H1 (cell line): ENCODE measurements at places on chromosomes 12 and 14.
A peak's percentile ranks its signal among the peaks of the same experiment; 100 is the strongest.

GRCh38 chr12:109492371-109492770 lies 14.9 kb downstream of the UBE3B start:
- no peak for DNase-seq

GRCh38 chr12:46207644-46208043 lies 61.2 kb downstream of the SLC38A1 start:
- no peak for DNase-seq

DNA sequence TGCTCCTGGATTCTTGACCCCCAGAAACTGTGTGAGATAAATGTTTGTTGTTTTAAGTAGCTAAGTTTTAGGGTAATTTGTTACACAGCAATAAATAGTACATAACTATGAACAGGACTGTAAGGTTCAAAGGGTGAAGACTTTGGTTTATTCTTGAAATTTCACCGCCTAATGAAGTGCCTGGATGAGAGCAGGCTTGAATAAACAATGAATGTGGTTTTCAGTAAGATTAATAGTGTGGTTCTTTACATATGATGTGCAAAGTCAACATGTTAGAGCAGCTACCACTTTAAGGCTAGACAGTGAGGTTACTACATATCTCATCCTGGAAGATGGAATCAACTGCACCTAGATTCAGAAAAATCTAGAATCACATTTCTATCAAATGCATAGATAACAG lies 145.2 kb upstream of the BTG1 start:
- no peak for DNase-seq

- no peak for DNase-seq
These were observed 32.4 kb upstream of the HDAC7 start for GRCh38 chr12:47852096-47852571.

DNA sequence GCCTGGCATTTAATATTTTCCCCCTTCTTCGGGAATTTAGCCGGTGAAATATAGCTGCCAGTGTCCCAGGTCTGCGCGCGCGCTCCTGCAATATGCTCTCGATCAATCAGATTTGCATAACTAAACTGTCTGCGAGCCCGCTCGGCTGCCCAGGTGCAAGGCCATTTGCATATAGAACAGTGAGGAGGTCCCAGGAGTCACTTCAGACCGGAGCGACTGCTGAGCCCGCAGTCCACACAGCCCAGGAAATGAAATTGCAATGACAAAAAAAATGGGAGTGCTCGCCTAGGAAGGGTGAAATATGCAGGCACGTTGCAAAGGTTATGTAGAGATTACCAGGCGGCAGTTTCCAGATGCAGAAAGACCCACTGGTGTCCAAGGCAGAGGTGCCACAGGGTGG lies 228.5 kb downstream of the VRK1 start:
- DNase-seq = peak; percentile 54

DNA sequence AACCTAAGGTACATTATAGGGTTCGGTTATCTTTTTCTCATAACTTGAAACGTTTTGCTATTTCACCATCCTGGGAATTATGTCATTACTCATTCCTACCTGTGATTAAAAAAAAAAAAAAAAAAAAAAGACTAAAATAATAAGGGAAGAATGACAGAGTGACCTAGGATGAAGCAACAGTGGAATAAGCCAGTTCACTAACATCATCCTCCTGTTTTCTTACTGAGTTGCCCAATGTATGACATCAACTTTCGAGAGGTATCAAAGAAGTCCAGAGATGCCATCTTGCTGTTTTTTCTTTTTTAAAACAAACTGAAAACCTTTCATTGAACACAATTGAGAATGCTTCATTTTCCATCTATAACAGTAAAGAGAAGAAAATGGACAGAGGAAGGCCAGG lies 42.8 kb downstream of the AMN start:
- no peak for DNase-seq

GRCh38 chr14:23930742-23931141 lies 22.8 kb upstream of the DHRS4 start:
- DNase-seq = no peak

DNA sequence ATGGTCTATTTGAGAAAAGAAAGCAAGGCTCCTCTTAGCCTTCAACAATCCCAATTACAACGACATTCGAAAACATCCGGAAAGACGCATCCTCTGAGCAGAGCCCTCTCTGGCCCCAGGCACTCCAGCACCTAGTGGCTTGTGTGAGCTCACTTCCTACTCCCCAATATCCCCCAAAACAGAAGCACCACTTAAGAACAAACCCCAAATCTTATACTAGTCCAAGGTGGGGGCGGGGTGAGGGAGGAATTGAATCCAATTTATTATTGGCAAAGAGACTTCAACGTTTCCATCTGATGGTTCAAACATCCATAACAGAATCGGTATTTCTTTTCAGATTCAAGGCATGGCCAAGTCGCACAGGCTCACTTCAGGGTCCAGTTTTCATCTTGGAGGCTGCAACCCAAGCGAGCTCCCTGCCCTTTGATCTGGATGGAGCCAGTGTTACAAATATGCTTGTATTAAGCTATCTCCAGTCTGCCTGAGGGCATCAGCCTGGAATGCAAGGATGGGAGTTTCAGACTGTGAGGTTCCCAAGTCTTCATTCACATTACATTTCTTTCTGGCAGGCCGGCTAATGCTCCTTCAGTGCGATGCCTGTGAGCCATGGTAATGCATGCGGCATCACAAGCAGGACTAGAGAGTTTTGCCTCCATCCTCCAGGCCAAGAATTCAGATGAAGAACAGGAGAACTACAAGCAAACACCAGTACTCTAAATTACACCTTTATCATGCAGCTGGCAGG lies 132.5 kb upstream of the FOXN3 start:
- DNase-seq = no peak

DNA sequence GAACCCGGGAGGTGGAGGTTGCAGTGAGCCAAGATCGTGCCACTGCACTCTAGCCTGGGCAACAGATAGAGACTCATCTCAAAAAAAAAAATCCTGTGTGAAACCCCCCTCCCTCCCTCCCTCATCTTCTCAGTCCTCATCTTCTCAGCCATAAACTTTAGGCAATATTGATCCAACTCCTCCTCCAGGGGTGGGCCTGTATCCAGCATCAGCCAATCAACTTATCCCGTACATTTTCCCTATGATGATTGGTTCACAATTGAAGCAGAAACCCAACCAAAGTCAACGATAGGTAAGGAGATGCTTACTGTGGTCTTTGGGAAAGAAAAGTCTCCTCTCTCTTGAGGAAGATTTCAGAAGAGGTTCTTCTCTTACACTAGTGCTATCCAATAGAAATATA lies 33.5 kb upstream of the CIT start:
- DNase-seq = no peak

DNA sequence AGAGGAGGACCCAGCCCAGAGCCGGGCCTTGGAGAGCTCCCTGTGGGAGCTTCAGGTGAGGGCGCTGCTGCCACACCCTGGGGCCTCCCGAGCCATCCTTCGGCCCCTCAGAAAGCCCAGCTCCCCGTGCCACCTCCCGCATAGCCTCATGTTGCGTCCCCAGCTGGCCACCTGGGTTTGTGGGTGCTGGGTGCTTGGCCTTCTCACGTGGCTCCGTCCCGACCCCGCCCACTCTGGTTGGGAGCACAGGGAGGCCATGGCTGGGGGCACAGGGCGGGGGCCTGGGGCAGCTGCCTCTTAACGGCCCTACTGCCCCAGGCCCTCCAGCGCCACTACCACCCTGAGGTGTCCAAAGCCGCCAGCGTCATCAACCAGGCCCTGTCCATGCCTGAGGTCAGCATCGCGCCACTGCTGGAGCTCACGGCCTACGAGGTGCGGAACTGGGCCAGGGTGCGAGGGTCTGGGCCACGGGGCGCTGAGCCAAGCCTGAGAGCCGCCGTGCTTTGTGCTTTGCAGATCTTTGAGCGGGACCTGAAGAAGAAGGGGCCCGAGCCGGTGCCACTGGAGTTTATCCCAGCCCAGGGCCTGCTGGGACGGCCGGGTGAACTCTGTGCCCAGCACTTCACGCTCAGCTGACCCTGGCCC lies 7.6 kb downstream of the NOC4L start:
- DNase-seq = no peak

- DNase-seq = no peak
These were observed 285.0 kb upstream of the RTL1 start for GRCh38 chr14:101188571-101188915.

GRCh38 chr12:98439471-98439951 lies 75.9 kb upstream of the TMPO start:
- DNase-seq = no peak

DNA sequence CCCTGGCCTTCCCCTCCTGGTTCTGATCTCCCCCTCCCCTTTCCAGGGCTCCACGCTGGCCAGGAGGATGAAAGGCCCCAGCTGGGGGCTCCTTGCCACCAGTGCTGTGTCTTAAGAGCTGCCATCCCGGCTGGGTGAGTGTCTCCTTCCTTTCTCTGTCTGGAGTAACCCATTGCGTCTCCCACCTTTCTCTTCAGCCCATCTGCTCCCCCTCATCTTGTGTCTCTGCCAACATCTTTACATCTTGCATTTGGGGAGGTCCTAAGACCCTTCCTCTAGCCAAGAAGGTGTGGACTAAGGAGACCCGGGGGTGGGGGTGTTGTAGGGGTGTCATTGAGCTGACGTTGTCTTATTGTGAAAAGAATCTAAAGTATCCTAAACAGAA lies 505 bp downstream of the BCL2L2 start:
- no peak for DNase-seq

- DNase-seq = no peak
These were observed 398.4 kb downstream of the DAD1 start for GRCh38 chr14:22190411-22191191.

DNA sequence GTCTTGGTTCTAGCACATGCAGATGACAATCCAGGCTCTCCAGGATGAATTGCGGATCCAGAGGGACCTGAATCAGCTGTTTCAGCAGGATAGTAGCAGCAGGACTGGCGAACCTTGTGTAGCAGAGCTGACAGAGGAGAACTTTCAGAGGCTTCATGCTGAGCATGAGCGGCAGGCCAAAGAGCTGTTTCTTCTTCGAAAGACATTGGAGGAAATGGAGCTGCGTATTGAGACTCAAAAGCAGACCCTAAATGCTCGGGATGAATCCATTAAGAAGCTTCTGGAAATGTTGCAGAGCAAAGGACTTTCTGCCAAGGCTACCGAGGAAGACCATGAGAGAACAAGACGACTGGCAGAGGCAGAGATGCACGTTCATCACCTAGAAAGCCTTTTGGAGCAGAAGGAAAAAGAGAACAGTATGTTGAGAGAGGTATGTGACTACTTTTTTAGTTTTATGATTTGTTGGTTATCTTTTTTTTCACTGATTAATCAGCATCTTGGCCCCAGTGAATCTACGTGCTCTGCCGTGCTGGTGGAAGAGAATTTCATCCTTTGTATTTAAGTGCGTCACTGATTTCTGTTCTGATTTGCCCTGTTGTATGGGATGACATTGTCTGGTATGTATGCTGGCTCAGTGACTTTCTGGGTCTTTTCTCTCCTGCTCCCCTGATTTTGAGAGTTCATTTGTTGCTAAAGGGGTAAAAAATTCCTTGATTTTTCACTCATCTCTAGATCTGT lies 92.3 kb downstream of the ERC1 start:
- no peak for DNase-seq

GRCh38 chr14:23432946-23433345 lies 2.5 kb downstream of the MYH7 start:
- no peak for DNase-seq

GRCh38 chr14:20331053-20331613 lies 1.9 kb downstream of the CCNB1IP1 start:
- DNase-seq = no peak

DNA sequence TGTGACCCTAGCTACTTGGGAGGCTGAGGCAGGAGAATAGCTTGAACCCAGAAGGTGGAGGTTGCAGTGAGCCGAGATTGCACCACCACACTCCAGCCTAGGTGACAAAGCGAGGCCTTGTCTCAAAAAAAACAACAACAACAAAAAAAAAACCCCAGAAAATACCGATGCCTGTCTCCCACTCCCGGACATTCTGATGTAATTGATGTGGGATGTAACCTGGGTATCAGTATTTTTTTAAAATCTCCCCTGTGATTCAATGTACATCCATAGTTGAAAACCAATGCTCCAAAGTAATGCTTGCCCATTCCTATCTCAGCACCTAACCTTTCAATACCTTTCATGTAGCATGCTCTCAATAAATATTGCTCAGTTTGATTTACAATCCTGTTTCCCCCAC lies 11.7 kb upstream of the TMED10 start:
- no peak for DNase-seq

DNA sequence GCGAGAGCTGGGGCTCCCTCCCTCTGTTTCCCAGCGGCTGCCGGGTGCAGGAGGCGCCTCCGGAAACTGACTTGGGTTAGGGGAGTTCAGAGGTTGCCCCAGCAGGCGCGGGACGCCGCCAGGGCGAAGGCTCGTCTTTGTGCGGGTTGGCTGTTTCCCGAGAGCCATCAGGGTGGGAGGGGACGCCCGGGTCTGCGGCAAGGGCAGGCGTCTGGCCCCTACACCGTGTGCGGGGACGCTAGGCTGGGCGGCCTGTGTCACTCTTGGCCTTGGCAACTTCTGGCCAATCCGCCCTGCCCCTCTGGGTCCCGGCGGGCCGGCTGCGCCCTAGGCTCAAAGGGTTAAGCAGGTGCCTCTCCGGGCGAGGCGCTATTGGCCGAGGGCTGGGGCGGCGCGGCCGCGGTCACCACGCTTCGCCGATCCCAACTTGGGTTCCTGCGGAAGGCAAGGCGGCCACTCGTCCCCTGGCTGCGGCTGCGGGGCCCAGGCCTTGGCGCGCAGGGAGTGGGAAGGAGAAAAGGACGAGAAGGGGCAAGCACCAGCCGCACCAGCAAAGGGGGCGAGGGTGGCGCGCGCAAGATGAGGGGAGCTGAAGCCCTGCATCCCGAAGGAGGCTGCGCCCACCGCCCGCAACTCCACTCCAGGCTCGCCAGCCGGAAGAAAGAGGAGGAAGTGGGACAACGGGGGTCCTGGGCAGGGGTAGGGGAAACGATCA lies 5.6 kb upstream of the NPAS3 start:
- no peak for DNase-seq

GRCh38 chr12:54239620-54240019 lies 40.3 kb downstream of the CBX5 start:
- DNase-seq = no peak

DNA sequence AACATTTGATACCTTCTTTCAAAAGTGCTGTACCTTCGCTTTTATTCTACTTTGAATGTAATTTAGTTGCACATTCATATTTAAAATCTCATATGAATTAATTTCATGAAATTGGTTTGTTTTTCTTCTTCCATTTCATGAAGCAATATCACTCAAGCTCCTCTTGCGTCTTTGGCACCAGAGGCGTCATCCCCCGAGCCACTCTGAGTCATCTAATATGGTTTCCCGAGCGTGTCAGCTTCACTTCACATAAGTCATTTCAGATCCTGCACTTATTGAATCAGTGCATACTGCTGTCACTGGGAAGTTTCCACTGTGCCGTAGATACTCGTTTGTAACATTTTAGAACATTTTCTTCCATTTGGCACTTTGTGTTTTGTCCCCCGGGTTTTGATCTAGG lies 105.6 kb downstream of the SLC25A47 start:
- DNase-seq = no peak
